ENCODE measurements at places on chromosomes 12 and 14.

- DNase-seq, result no peak
Observed at GRCh38 chr14:74667758-74668157, 45.1 kb downstream of the AREL1 start.

- no peak for DNase-seq
Observed at GRCh38 chr12:24955853-24956252, 7.0 kb upstream of the BCAT1 start.

DNA sequence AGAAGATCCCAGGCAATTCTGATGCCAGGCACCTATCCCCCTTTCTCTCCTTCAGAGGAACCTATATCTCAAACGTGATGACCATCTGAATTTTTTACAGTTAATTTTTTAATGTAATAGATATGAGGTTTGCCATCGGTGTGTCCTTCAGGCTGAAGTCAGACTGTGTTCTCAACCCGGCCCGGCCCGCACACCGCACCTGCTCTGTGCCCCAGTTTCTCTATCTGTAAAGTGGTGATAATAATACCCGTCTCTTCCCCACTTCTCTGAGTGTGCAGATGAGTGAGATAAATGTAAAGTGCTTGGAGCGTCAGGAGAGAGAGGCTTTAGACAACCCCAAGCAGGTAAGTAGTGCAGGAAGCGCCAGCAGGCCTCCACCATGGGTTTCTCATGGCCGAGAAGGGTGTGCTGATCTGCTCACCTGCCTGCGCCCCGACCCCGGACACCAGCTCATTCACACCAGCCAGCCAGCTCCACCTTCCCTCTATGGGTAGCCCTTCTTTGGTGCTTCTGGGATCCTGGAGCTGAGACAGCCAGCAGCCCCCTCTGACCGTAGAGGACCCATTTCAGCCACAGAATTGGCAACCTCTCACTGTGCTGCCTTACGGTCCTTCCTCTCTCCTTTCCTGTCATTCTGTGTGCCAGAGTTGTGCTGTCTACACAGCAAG is 80.0 kb downstream of the ZFP36L1 start:
- DNase-seq, result no peak

DNA sequence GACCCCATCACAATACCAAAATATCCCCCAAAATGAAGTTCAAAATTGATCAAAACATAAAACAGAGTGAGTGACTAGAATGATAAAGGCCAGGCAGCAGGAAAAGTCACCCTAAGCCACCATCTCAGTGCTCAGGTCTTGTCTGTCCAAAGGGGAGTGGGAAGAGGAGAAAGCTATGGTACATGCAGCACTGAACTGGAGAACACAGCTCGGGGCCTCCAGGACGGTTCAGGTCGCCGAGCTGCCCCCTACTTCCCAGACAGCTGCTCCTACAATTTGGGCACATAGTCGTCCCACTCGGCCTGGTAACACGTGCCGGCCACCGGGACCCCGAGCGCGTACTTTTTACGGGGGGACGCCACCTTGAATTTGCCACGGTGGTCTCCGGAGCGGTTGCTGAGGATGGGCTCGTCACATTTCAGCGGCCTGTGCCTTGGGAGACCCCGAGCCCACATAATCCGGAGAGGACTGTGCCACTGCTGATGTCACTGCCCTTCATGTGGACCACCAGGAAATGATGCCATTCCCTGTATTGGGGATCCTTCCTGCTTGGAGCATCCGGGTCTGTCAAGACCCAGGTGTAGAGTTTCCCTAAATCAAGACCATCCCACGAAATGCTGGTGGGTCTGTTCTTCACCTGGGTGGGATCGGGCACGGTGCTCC is 31.6 kb downstream of the AK7 start:
- DNase-seq, result no peak

GRCh38 chr14:101590616-101591015 is 29.3 kb downstream of the DIO3 start:
- no peak for DNase-seq

GRCh38 chr14:33332497-33332896 is 393.8 kb downstream of the NPAS3 start:
- DNase-seq, result peak; percentile 58

GRCh38 chr12:7756993-7757392 is 8.0 kb upstream of the NANOGNB start:
- no peak for DNase-seq

GRCh38 chr12:1403417-1403816 is 191.0 kb downstream of the FBXL14 start:
- DNase-seq, result no peak

DNA sequence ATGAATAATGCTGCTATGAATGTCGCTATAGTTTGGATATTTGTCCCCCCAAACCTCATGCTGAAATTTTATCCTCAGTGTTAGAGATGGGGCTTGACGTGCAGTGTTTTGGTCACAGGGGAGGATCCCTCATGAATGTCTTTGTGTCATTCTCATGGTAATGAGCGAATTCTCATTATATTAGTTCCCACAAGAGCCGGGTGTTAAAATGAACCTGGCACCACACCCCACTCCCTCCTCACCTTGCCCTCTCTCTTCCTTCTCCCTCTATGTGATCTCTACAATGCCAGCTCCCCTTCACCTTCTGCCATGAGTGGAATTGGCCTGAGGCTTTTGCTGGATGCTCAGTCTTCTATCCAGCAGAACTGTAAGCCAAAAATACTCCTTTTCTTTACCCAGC is 37.5 kb upstream of the YAF2 start:
- DNase-seq, result no peak

DNA sequence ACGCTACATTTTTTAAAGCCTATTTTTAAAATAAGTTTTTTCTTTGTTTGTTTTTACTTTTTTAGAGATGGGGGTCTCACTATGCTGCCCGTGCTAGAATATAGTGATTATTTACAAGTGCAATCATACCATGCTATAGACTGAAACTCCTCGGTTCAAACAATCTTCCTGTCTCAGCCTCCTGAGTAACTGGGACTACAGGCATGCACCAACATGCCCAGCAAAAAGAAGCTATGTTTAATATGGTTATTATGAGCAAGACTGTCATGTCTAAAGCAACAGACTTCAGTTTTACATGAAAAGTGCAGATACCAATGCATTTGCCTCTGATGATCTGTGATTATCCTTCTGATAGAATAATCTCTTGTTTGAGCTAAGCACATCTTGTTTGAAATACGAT is 45.6 kb upstream of the SGPP1 start:
- no peak for DNase-seq

GRCh38 chr12:1573960-1574864 is 20.2 kb downstream of the FBXL14 start:
- no peak for DNase-seq

DNA sequence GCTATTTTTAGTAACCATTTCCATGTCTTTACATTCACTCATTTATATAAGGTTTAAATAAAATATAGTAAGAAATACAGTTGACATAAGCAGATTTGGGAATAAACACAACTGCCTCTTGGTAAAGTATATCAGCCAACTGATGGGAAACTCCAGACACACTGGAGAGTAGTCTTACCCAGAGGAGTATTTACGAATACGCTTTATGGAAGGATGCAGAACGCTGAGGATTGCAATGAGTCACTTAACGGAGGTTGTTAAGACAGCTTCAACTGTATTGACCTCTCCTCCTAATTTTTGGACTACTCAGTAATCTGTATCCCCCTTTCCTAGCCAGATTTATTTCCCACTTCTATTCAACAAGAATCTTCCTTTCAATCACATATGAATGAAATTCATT is 6.0 kb downstream of the C2CD5 start:
- no peak for DNase-seq

- peak; percentile 61 for DNase-seq
Observed at GRCh38 chr12:13374793-13375192, 178.3 kb downstream of the EMP1 start.

GRCh38 chr14:100885617-100886016 is 17.9 kb downstream of the RTL1 start:
- DNase-seq, result peak; percentile 59

GRCh38 chr14:70947739-70948138 is 40.5 kb downstream of the PCNX1 start:
- no peak for DNase-seq

GRCh38 chr12:81010641-81011040 is 67.2 kb upstream of the ACSS3 start:
- DNase-seq, result no peak

GRCh38 chr12:124413401-124413800 is 118.5 kb downstream of the RFLNA start:
- DNase-seq, result no peak

- DNase-seq, result no peak
Observed at GRCh38 chr12:120783197-120783596, 57.6 kb downstream of the ACADS start.

DNA sequence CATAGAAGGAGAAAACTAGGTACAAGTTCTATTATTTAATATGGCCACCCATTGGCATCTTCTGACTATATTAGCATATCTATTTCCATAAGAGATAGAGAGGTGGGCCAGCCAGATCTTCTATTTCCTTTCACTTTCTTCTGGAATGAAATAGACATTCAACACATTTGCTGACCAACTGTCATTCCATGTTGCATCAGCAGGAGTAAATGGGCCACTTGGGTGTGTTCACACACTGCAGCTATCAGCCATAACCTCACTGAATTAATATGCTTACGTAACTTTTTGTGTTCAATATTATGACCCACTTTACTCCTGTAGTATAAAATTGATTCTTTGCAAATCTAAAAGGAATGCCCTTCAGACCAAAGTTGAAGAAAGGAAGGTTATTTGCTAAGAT is 106.2 kb upstream of the LGR5 start:
- no peak for DNase-seq

GRCh38 chr12:24839268-24839791 is 109.6 kb downstream of the BCAT1 start:
- DNase-seq, result no peak

DNA sequence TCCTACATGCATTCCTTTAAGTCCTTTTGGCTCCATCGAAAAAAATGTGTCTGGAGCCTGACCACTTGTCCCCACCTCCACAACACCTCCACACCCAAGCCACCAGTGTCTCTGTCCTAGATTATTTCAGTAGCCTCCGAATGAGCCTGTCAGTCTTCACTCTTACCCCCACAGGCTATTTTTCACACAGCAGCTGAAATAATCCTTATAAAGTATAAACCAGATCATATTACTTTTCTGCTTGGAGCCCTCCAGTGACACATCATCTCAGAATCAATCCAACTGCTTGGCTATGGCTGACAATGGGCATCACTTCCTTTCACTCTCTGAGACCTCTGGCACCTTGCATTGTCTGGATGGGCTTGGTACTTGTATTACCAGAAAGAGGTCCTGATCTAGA is 44.9 kb downstream of the BBS10 start:
- DNase-seq, result no peak

DNA sequence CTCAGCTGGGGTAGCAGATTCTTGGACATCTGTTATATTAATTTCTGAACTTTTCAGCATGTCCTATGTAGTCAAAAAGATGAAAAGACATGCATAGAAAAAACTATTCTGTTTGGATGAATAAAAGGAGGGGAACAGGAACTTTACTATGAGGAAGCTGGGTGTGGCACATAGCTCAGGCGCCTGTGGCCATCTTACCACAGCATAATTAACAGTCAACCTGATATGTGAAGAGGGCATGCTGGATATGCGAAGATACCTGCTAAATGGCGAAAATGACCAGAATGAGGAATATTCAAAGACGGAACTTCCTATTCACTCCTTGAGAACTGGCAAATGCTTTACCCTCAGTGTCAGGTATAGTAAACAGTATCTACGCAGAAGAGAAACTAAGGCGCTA is 18.4 kb downstream of the SETD3 start:
- no peak for DNase-seq

DNA sequence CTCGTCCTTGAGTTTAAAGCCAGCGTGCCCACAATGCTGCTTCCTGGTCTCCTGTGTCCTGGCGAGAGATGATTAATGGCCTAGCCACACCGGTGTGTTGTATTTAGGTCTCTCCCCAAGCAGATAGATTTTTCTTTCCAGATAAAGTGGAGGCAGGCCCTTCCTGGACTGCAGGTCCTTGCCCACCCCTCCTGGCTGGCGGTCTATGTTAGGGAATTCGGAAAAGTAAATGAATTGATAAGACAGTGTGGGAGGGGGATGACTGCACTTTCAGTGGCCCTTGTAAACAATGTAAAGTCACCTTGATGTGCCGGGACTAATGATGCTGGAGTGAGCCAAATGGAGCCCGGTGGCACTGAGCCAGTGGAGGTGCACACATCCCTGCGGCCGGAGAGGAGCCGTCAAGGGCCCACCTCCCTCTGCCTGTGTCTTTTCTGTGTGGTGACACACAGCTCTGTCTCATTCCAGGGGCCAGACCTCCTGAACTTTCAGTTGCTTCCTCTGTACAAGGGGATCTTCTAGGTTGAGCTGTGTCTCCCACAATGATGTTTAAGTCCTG is 70.6 kb upstream of the ESRRB start:
- no peak for DNase-seq

- no peak for DNase-seq
Observed at GRCh38 chr12:80766897-80767296, 50.2 kb downstream of the MYF5 start.

- DNase-seq, result no peak
Observed at GRCh38 chr12:43154498-43155045, 397.4 kb downstream of the ADAMTS20 start.

- no peak for DNase-seq
Observed at GRCh38 chr12:109435428-109436187, 41.5 kb downstream of the KCTD10 start.

- DNase-seq, result peak; percentile 46
Observed at GRCh38 chr12:2691006-2691344, 103.8 kb upstream of the FKBP4 start.

GRCh38 chr14:90275458-90275814 is 19.1 kb downstream of the PSMC1 start:
- no peak for DNase-seq

DNA sequence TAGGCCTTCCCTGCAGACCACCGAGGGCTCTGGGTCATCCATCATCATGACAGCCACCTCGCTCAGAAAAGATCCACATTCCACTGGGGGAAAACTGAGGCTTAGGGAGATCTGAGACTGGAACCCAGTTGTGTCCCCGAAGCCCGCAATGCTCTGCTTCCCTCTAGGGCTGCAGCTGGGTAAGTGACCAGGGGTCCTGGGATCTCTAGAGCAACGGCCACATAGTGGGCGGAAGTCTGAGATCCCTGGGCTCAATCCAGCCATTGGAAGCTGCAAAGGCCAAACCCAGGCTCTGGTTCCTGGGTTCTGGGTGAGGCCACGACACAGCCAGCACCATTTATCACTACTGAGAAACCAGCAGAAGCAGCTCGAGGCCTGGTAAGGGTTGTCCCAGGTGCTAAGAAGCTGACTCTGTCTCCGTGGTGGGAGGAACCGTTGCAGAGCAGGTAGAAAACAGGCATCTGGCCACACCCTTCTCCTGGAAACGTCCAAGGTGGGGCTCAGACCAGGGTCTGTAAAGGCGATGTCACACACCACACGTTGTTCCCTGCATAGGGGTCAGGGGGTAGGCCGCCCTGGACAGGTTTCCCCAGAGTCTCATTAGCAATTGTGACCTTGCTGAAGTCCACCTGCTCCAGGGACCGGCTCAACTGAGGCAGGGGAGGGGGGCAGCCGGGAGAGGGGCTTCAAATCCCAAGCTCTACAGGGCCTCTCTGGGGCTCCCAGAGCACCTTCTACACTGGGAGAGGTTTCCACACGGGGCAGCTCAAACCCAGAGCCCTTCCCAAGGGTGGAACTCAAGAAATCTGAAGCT is 38.6 kb downstream of the BCL11B start:
- no peak for DNase-seq

Data from right hindlimb (tissue), 1 donor.